NCI-H460 (cell line): ENCODE measurements at places on chromosomes 3 and 15. TPM values are rescaled to one million over a fixed set of nuclear protein-coding genes. Genes with fewer than 3 reads are reported as not detected.

DNA sequence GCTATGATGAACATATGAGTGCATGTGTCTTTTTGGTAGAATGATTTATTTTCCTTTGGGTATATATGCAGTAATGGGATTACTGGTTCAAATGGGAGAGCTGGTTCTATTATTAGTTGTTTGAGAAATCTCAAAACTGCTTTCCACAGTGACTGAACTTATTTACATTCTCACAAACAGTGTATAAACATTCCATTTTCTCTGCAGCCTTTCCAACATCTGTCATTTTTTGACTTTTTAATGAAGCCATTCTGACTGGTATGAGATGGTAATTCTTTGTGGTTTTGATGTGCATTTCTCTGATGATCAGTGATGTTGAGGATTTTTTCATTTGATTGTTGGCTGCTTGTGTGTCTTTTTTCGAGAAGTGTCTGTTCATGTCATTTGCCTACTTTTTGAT is 1124.2 kb downstream of the NAALADL2 start:
- DNase-seq = no peak

- no peak for DNase-seq
Measured at GRCh38 chr15:40363611-40364010, 5.6 kb downstream of the DISP2 start.

DNA sequence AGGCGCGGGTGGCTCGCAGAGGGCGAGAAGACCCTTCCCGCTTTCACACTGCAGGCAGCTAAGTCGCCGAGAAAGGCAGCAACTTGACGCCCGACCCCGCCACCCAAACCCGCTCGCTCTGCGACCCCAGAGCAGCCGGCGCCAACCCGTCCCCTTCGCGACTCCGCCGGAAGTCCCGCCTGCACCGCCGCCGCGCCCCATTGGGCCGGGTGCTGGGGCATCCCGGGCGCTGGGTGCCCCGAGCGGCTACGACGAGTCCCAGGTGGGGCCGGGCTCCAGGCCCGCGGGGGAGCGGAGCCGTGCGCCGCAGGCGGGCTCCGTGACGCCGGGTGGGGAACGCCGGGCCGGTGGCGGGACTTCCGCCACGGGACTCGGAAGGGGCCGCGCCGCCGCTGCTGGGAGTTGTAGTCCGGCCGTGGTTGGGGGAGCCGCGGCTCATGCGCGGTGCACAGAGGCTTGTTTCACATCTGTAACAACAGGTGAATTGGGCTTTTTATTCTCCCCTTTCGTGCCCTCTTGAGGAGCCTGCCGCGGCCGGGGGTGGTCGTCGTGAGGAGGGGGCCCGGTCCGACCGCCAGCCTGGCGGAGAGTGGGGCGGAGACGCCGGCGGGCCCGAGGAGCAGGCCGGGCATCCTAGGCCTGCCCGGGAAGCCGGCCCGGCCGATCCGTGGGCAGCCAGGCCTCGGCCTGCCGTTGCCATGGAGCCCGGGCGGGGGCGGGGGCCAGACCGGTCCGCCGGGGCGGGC is at the start of gene DHX30:
DHX30 (plus strand) TSS at position 405 of the 746 bp plus-strand sequence. CDS start 7,546 bp downstream, outside the sequence.
- peak; percentile 63 for DNase-seq

GRCh38 chr3:115758076-115758763 is 134.9 kb downstream of the GAP43 start:
- DNase-seq = no peak

DNA sequence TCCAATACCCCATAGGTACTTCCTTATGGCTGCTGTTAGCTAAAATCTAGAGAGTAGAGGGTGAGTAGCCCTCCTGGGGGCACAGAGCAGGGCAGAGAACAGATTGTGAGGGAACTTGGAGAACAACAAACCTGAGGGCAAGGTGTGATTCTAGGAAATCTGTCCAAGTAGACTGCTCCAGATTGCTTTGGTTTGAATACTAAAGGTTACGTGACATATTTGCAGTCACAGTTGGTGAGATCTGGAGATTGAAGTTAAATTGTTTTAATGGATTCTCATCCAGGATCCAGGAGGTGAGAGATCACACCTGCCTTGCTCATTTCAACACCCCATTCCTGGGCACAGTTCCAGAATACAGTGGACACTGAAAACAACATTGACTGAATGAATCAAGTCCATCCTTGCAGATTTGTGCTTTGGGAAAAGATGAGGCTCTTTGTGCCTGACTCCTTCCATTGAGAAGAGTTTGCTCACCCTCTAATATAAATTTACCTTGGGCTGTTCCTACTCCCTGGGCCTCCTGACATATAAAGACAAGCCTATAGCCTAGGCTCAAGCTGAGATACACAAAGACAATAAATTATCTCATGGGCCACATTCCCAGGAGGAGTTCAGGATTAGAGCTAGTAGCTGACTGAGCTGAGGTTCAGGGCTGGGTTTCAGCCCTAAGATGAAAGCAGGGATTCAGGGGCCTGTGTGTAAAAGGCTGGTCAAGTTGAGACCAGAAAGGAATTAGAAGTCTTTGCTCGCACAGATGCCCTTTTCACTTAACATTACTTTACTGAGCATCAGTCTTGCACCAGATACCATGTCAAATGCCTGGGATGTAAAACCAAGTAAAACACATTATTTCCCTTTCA is 400.9 kb upstream of the MCTP2 start:
- no peak for DNase-seq

- DNase-seq = no peak
Measured at GRCh38 chr3:9035473-9035872, 72.2 kb upstream of the RAD18 start.

DNA sequence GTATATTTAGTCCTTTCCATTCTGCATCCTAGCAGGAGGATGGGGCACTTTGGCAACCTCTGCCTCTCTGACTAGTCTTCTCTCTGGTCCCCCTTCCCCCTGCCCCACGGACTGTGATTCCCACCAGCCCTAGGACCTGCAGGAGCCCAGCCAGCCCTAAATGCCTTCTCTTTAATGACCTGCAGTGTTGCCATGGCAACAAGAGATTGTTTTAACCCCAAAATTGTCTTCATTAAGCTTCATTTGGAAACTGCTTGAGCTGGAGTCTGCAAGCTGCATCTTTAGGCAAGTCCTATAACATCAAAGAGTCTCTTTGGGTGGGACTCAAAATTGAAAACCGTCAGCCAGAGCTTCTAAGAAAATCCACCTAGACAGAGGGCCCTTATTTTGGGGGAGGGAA is 59.7 kb upstream of the ANKRD34C start:
- no peak for DNase-seq

- no peak for DNase-seq
Measured at GRCh38 chr15:29528276-29528675, 258.7 kb upstream of the NSMCE3 start.

GRCh38 chr3:160472344-160472743 is 22.8 kb upstream of the TRIM59 start:
- DNase-seq = no peak

DNA sequence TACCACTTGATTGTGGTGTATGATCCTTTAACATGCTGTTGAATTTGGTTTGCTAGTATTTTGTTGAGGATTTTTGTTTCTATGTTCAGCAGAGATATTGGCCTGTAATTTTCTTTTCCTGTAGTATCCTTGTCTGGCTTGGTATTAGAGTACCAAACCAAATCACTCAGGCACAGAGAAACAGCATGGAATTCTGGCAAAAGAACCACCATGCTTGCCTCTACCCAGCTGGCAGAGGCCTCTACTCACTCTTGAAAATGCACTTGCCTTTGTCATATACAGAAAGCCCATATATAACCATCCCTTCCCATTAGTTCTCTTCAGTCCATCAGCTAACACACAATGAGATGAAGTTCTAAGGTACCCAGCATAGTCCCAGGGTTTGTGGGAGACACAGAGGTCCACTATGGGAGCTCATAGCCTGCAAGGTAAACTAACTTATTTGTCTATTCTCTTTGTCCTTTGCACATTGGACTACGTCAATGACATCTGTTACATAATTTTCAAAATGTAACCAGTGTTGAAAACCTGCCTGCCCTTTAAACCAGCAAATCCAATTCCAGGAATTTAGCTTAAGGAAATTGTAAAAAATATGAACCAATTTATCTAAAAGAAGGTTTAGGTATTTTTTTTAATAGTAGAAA is 82.1 kb upstream of the POMGNT2 start:
- DNase-seq = no peak

- no peak for DNase-seq
Measured at GRCh38 chr3:153967260-153967659, 153.9 kb upstream of the ARHGEF26 start.

GRCh38 chr3:186166491-186167288 is 57.8 kb upstream of the ETV5 start:
- DNase-seq = no peak

DNA sequence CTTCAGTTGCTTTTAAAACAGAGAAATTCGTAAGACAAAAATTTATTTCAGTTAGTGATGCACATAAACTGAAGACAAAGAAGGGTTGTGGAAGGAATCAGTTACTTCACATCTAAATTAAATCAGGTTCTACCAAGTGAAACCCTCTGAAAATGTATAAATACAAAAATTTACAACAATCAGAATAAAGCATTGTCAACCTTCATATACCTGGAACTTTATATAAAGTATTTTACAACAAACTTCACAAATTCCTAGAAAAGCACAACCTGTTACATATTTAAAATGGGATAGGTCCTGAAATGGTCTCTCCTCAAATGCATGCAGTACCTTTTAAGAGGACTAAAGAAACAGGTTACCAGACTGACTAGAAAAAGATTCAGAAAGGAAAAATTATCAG is 26.9 kb downstream of the ATOSA start:
- DNase-seq = no peak

DNA sequence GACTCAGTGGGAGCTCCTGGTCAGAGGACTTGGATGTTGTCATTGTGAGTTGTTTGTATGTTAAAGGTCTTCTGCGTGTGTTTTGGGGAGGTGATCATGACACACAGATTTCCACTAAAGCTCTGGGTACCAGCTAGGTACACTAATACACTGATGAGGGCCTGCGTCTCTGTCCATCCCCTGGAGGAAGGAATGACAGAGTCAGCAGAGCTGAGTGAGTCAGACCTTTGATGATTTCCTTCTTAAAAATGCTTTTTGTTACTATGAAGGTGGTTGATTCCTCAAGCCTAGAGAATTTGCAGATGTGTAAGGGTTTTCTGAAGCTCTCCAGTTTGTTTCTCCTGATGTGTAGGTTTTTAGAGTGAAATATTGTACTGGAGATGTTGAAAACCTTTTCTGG is 424.1 kb upstream of the TPM1 start:
- DNase-seq = no peak

- no peak for DNase-seq
Measured at GRCh38 chr3:157794771-157795170, 291.6 kb upstream of the VEPH1 start.

- DNase-seq = no peak
Measured at GRCh38 chr3:133964547-133964946, 65.2 kb downstream of the SLCO2A1 start.

GRCh38 chr15:36758800-36759199 is 179.4 kb downstream of the CDIN1 start:
- DNase-seq = no peak

GRCh38 chr3:42763021-42763420 is 10.0 kb downstream of the CCDC13 start:
- DNase-seq = no peak

GRCh38 chr3:34056951-34057390 is 258.5 kb downstream of the PDCD6IP start:
- peak; percentile 30 for DNase-seq

DNA sequence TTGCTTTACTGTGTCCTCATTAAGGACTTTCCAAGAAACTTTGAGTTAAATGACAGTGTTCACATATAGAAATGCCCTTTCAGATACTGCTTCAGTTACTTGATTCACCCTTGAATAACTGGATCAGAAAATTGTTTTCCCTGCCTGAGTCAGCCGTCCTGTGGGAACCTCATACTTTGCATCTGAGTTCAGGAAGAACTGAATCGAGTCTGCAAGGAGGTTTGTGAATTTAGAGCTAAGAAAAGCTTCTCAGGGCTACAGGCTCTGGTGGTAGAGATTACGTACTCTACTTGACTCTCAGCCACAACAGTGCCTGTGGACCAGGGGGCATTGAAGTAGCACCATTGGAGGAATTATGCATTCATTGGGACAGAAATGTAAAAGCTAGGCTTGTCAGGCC is 252.4 kb upstream of the C2CD4B start:
- no peak for DNase-seq

DNA sequence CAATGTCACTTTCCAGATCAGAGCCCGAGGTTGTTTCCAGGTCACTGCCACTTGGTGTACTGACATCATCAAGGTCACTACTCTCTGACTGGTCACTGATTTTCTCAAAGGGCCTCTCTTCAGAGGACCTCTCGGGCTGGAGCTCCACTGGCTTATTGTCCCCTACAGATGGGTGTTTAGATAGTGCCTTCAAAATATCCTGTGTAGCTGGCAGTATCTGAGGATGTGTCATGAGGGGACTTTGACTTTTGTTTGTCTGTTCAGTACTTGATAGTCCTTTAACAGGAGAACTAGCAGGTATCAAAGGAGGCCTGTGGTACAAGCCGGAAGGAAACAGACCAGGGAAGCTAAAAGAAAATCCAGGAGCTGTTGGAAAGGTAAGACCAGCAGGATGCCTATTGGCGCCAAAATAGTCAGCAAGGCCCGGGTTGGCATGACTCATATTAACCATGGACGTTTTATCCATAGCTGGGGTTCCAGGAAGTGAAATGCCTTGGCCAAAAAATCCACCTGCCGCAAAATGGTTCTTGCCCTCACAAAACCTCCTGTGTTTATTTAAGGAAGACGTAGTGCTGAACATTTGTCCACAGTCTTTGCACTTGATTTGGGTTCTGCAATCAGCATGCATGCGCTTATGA is 547.3 kb downstream of the MECOM start:
- DNase-seq = no peak

DNA sequence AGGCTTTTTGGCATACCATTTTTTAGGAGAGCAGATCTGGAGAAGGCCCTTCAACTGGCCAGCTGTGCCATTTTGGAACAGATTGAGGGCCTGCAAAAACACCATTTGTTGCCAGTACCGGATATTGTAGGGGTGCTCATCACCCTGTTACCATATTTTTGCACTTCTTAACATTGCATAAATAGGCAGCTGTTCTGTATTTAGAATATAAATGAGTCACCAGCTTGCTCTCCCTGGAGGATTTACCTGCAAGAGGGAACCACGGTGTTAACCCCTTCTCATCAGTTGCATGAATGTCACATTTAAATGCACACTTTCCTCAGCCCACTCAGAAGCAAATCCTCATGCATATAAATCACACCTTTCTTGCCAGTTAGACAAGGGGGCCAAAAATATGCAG is 435.6 kb downstream of the ROBO2 start:
- DNase-seq = no peak

- no peak for DNase-seq
Measured at GRCh38 chr3:9450126-9450525, 52.7 kb downstream of the SETD5 start.

GRCh38 chr15:60906146-60906674 is 322.9 kb downstream of the RORA start:
- no peak for DNase-seq

The SLC7A14 gene
- not detected in 2 replicates for total RNA-seq

The TMEM212 gene
- not detected in 2 replicates for total RNA-seq

The SLCO3A1 gene
- 1.7 TPM in 2 replicates for total RNA-seq

The UNC13C gene
- total RNA-seq = not detected in 2 replicates

The NPHP3 gene
- total RNA-seq = 14.5 and 19.7 TPM in 2 replicates

The CCDC9B gene
- 8.9 and 9.4 TPM in 2 replicates for total RNA-seq

The DENND4A gene
- 15.6 and 19.3 TPM in 2 replicates for total RNA-seq

The CP gene
- total RNA-seq = 6.2 TPM in 2 replicates

The GADL1 gene
- total RNA-seq = not detected in 2 replicates

The CATSPER2 gene
- total RNA-seq = 1.5 TPM in 2 replicates

The GXYLT2 gene
- 4.3 and 6.5 TPM in 2 replicates for total RNA-seq

The TGM4 gene
- total RNA-seq = not detected in 2 replicates

The GMPS gene
- total RNA-seq = 71.8 and 86.4 TPM in 2 replicates

The MORF4L1 gene
- total RNA-seq = 142 and 162 TPM in 2 replicates

The SCG5 gene
- total RNA-seq = 0.52 TPM in 1 of 2 replicates, not detected in the other
